Naive thymus-derived CD4-positive, alpha-beta T cell (primary cell): ENCODE measurements at places on chromosomes 6 and 20. TPM values are rescaled to one million over a fixed set of nuclear protein-coding genes. Genes with fewer than 3 reads are reported as not detected.

Gene SH3BGRL2
- 0.05 and 0.17 TPM in 2 replicates for total RNA-seq

Gene SIRPD
- total RNA-seq: 0.34 and 0.76 TPM in 2 replicates

Gene BTNL2
- not detected for total RNA-seq

Gene OR2B6
- not detected for total RNA-seq

Gene ZKSCAN3
- total RNA-seq: 5.4 and 5.8 TPM in 2 replicates

Gene WFDC10B
- not detected for total RNA-seq

Gene FABP7
- total RNA-seq: not detected

Gene WFDC9
- not detected for total RNA-seq

Gene GINS1
- 0.44 TPM for total RNA-seq

Gene KHDC1L
- total RNA-seq: not detected

Gene NKAIN4
- not detected for total RNA-seq

Gene GNAS-AS1
- 1.5 TPM for total RNA-seq

Gene LMBRD1
- 39.0 TPM for total RNA-seq

Gene MLIP
- not detected for total RNA-seq

Gene RAMACL
- 0.43 TPM for total RNA-seq

Gene ANKEF1
- 1.5 TPM for total RNA-seq

Gene SLC32A1
- 0.19 TPM for total RNA-seq

Gene PTK7
- total RNA-seq: 1.5 and 2.1 TPM in 2 replicates

Gene PXDC1
- total RNA-seq: 0.68 TPM

Gene PRR18
- total RNA-seq: not detected

Gene PLEKHG1
- 2.6 TPM for total RNA-seq

Gene KCNB1
- not detected for total RNA-seq

Gene CCM2L
- total RNA-seq: not detected

Gene LIME1
- total RNA-seq: 103 and 111 TPM in 2 replicates

Gene TRIM38
- total RNA-seq: 17.4 TPM

Gene TSPO2
- not detected for total RNA-seq

Gene SRXN1
- total RNA-seq: 1.0 TPM

Gene BMP2
- total RNA-seq: not detected

Gene TULP1
- not detected for total RNA-seq

Gene MICAL1
- 113 TPM for total RNA-seq

Gene PRSS16
- total RNA-seq: 0.48 and 0.92 TPM in 2 replicates

Gene CEP57L1
- 7.7 TPM for total RNA-seq

Gene SLA2
- total RNA-seq: 29.7 TPM
